ENCODE measurements at places on chromosomes 5 and 9.

DNA sequence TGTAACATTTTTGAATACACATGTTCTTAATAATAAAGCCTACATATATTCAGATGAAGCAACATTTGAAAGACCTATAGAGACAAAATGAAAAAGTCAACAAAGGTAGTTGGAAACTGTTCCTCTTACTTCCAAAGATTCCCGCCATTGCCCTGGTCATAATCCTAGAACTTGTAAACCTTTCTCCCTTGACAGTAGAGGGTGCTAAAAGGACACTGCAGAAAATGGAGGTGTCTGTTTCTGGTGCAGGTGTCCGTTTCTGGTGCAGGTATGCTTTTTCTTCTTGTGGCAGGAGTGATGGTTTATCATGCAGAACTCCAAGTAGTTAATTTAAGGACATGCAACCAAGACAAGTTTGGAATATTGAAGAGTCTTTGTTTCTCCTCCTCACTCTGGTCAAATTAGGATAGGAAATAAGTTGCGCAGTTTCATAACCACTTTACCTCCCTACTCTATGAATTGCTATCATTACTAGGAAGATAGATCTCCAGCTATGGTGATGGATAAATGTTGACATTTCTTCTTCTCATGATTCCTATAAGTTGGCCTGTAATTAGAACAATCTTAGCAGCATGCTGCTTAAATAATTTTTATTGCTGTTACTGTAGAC lies 56.0 kb upstream of the FAM174A start:
- DNase-seq, result no peak

DNA sequence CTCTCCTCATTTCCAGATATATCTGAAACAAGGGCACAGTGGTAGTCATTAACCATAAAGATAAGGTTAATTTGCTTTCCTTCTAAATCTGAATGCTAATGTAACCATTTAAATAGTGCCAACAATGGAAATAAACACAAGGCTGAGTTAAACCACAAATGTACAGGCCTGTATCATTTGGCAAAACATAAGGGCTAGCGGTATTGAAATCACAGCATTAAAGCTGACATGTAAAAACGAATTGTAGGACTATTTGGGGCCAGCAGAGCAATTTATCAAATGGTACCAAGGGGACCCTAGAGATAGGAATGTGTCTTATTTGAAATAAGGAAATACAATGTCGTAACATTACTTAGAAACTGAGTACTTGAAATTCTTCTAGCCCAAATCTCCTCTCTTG lies 247.5 kb upstream of the RPS23 start:
- DNase-seq, result no peak

DNA sequence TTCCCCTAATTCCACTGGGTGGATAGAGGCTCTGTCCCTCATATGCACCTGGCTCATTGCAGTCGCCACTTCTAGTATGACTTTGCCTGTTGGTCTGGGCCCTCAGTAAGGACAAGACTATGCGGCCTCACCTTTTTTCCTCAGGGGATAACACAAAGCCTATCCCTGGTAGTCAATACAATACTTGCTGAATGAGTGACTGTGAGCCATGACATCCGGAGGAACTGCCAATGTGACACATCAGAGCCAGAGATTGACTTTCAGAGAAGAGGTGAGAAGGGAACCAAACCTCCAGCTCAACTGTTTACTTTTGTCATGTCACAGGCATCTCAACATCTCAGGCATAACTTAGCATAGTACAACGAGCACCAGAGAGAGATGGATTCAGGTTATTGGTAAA lies 371.3 kb downstream of the DMRT2 start:
- no peak for DNase-seq

DNA sequence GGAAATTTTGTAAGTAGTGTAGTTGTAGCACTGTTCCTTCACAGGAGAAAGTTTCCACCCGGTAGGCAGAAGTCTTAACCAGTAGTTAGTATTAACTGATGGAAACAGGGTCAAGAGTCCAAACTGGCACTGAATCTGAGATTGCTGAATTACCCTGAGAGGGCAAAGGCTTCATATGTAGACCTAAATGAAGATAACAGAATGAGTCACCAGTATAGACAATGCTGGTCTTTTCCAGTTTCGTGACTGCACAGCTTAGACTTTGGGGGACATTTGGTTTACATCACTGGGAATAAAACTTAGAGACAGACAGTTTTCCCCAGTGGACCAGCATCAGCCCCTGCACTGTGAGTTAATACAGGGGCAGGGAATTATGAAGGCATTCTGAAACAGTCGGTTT lies 60.5 kb downstream of the PCSK5 start:
- DNase-seq, result no peak

- no peak for DNase-seq
Observed at GRCh38 chr5:142756576-142756975, 13.6 kb upstream of the ARHGAP26 start.

DNA sequence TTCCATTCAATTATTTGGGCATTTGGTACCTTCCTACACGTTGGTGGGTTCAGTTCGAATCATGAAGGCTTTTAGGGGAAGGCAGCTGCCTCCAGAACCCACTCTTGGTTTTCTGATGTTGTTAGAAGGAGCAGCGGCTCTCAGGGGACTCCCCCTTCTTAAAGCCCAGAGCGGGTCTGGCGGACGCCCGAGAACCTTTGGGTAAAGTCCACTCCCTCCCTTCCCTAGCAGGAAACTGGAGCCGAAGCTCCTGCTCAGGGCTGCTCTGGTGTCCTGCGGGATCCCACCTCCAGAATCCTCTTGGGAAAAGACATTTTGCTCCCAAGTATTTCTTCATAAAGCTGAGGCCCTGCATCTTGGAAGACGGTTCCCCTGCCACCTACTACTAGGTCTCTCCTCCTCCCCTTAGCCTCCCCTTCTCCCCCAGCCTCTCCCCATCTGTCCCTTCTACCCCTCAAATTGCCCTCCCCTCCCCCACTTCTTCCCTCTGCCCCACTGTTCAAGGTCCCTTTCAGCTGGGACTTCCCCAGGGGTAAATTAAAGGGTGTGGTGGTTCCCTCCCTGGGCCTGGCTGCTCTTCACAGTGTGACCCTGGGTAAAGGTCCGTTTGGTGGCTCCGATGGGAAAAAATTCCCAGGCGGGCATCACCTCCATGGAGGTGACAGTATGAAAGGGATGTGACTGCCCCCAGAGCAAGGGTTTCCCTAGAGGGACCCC lies 9.3 kb downstream of the IRX4 start:
- DNase-seq, result no peak

- no peak for DNase-seq
Observed at GRCh38 chr5:124566875-124567450, 179.5 kb downstream of the ZNF608 start.

GRCh38 chr9:117464941-117465616 lies 50.2 kb upstream of the ASTN2 start:
- DNase-seq, result no peak

DNA sequence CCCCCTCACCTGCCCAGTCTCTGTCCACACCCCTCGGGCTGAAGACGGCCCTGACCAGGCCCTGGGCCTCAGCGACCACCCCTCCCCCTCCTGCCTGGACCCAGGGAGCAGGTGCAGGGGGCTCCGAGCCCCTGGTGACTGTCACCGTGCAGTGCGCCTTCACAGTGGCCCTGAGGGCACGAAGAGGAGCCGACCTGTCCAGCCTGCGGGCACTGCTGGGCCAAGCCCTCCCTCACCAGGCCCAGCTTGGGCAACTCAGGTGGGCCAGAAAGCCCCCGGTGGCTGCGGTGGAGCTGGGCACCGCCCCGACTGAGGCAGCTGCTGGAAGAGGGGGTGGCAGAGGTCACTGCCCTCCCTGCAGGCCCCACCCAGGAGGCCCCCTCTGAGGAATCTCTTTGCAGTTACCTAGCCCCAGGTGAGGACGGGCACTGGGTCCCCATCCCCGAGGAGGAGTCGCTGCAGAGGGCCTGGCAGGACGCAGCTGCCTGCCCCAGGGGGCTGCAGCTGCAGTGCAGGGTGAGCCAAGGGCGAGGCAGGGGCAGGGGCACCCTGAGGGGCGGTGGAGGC lies 7.7 kb downstream of the ENTPD8 start:
- DNase-seq, result no peak

GRCh38 chr9:91162784-91163443 lies 198.8 kb downstream of the AUH start:
- peak; percentile 85 for DNase-seq

DNA sequence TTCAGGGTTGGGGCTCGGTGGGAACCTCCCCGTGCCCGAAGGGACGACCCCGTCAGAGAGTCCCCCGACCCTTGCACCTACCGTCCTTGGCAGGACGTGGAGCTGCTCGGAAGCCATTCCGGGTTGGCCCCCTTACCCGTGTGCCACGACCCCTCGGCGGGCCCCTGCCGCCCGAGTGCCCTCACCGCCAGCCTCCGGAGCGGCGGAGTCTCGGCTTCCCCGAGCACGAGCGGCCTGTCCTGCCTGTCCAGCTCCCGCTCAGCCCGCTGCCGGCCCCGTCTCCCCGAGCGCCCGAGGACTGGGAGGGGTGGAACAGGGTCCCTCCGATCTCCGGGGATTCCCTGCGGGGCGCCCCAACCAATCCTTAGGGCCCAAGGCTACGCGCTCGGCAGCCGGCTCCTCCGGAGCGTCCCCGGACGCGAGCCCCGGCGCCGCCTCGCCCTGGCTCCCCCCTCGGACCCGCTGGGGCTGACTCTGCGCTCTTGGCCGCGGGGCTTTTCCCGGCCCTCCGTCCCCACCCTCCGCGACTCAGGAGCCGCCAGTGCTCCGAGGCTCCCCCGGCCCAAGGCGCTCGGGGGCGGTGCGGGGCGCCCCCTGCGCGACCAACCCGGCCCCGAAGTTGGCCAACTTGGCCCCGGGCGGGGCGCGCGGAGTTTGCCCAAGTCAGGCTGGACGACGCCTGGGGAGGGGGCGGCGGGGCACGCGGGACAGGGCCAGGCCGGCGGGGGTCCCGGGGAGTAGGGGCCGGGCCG lies 654 bp downstream of the ADAMTS2 start:
- no peak for DNase-seq

- no peak for DNase-seq
Observed at GRCh38 chr9:89532478-89532877, 34.6 kb upstream of the SEMA4D start.

DNA sequence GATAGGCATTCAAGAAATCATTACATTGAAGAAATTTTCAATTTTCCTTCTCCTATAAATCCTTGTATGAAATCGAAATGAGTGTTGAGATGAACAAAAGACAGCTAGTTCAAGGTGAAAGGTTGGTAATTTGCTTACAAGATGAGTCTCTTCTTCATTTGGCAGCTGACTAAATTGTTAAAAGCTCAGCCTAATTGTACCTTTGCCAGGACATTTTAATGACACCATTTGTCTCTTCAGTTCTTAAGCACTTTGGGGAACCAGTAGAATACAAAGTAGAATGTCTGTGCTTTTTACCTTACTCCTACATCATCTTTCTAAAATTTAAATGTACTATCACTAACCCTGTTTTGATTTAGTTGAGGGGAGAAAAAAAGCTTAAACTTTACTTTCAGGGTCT lies 59.4 kb downstream of the GRAMD2B start:
- no peak for DNase-seq

DNA sequence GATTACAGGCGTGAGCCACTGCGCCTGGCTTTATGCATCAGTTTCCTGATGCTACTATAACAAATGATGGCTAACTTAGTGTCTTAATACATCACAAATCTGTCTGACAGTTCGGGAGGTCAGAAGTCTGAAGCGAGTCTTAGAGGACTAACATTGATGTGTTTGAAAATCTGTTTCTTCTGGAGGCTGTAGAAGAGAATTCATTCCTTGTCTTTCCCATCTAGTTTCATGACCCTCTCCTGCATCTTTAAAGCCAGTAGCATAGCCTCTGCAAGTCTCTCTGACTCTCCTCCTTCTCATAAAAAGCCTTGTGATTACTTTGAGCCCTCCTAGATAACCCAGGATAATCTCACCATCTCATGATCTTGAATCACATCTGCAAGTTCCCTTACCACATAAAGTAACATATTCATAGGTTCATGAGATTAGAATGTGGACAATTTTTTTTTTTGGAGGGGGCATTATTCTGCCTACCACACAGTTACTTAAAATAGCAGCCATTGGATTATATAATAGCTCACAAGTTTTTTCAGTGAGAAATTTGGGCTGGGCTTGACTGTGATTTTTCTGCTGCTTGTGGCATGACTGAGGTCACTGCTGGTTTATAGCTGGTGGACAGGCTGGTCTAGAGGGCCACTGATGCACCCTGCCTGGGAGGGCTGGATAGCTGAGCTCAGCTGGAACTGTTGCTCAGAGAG lies 134.8 kb downstream of the FBXL7 start:
- DNase-seq, result no peak

GRCh38 chr5:68070591-68071281 lies 144.8 kb upstream of the PIK3R1 start:
- no peak for DNase-seq

DNA sequence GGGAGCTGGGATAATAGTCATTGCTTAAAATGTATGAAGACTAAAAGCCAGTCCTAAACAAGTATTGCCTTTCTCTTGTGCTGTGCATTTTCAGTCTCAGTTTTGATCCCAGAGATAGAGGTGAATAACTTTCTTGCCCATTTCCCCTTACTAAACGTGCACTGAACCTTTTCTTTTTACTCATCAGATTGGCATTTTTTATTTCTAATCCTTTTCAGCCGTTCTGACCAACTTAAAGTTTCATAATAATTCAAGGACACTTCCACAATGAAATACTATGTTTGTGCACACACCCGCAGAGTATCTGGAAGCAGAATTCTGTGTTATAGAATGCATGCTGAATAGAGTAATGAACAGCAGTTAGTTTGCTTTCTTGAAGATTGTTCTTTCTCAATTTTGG lies 343.6 kb downstream of the LRRC70 start:
- no peak for DNase-seq

GRCh38 chr5:10988622-10989021 lies 227.6 kb upstream of the DAP start:
- DNase-seq, result no peak

DNA sequence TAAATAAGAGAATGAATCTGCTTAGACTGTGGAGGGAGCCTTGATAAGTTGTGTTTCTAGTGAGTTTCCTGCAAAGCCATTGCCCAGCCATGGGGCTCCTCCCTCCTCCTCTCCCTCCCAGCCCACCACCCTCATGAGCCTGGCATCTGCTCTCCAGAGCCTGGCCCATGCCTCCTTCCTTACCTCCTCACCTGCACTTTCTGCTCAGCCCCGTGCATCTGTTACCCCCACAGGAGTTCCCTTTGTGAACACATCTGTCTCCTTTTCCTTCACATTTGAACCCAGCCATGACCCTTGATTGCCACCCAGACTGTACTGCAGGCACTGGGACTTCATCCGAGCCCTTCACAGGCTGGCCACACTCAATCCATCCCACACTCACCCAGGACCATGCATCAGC lies 395.6 kb downstream of the IRX2 start:
- DNase-seq, result no peak

DNA sequence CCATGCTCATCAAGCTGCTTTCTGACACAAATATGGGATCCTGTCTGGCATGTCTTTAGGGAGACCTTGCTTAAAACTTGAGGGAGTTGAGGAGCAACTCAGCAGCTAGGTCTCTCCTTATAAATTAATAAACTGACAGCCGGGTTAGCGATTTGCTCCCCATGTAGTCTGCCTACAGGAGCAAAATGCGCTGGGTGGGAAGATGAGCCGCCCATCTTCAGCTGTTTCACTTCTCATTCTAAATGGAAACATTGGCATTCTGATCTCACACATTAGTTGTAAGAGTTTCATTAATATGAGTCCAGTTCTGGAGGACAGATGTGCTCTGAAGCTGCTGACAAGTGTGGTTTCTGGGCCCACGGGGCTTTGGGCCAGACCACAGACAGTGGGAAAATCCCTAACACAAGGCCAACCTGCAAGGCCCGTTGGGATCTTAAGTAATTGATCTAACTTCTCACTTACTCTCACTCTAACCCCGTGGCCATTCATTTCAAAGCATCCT lies 197.0 kb downstream of the MCTP1 start:
- no peak for DNase-seq
